ENCODE measurements at places on chromosomes 4 and X.

- no peak overlapping the region for H3K27ac ChIP-seq
- no peaks in the 10 kb centered on the region for H3K4me1 ChIP-seq
- no peak overlapping the region for H3K4me3 ChIP-seq
- DNase-seq: no peak
- peaks cover 6% of the 10 kb centered on the region for H3K36me3 ChIP-seq
Observed at GRCh38 chr4:68209003-68209402, 36.5 kb downstream of the TMPRSS11B start.

GRCh38 chrX:45794995-45795337, 594.3 kb upstream of the DIPK2B start:
- H3K27me3 ChIP-seq: no peaks in the 10 kb centered on the region
- H3K27ac ChIP-seq: peak overlapping the region; percentile 68
- H3K36me3 ChIP-seq: peaks cover 44% of the 10 kb centered on the region

- no peak overlapping the region for H3K27ac ChIP-seq
- no peak for DNase-seq
- H3K4me3 ChIP-seq: no peak overlapping the region
- no peaks in the 10 kb centered on the region for H3K4me1 ChIP-seq
Observed at GRCh38 chrX:114390251-114390796, 193.6 kb upstream of the HTR2C start.

- DNase-seq: no peak
- H3K4me1 ChIP-seq: no peaks in the 10 kb centered on the region
- H3K4me3 ChIP-seq: no peak overlapping the region
- peaks cover 7% of the 10 kb centered on the region for H3K27me3 ChIP-seq
- H3K27ac ChIP-seq: no peak overlapping the region
Observed at GRCh38 chrX:46218373-46218772, 326.8 kb downstream of the ZNF674 start.

- H3K4me1 ChIP-seq: peaks cover 28% of the 10 kb centered on the region
- no peaks in the 10 kb centered on the region for H3K27me3 ChIP-seq
- no peak overlapping the region for H3K4me3 ChIP-seq
- H3K36me3 ChIP-seq: peaks cover 51% of the 10 kb centered on the region
- H3K27ac ChIP-seq: no peak overlapping the region
Observed at GRCh38 chr4:67682266-67682665, 18.7 kb downstream of the UBA6 start.

DNA sequence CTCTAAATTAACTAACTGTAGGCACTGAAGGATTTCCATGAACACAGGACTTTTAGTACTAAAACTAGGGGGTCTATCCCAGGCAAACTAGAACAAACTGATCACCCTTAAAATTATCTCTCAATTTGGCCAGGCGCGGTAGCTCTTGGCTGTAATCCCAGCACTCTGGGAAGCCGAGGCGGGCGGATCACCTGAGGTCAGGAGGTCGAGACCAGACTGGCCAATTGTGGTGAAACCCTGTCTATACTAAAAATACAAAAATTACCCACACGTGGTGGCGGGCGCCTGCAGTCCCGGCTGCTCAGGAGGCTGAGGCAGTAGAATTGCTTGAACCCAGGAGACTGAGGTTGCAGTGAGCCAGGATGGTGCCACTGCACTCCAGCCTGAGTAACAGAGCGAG, 436.6 kb downstream of the RPA4 start:
- no peaks in the 10 kb centered on the region for H3K27me3 ChIP-seq
- no peaks in the 10 kb centered on the region for H3K36me3 ChIP-seq
- no peak overlapping the region for H3K27ac ChIP-seq
- no peak overlapping the region for H3K4me3 ChIP-seq

- no peaks in the 10 kb centered on the region for H3K36me3 ChIP-seq
- no peaks in the 10 kb centered on the region for H3K27me3 ChIP-seq
- no peak for DNase-seq
- H3K27ac ChIP-seq: no peak overlapping the region
- H3K4me3 ChIP-seq: no peak overlapping the region
Observed at GRCh38 chr4:18568600-18568999, 547.0 kb upstream of the LCORL start.

GRCh38 chrX:152343306-152343705, 107.8 kb downstream of the GABRA3 start:
- no peaks in the 10 kb centered on the region for H3K4me1 ChIP-seq
- no peaks in the 10 kb centered on the region for H3K27me3 ChIP-seq
- no peak overlapping the region for H3K4me3 ChIP-seq

DNA sequence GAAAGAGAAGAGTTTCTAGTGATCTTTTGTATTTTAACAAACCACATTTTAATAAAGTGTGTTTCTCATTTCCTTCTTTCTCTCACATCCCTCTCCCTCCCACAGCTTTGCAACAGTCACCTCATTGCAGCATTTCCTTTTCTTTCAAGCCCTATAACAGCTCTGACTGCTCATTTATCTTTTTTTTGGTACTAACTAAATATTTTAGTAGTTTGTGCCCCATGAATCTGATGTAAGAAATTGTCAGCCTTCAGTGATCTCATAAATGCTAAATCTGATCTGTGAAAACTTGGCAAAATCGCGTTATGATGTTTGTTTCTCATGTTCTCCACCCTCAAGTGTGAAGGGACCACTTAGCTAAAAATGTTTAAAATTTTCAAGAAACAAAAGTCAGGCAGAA, 258.5 kb upstream of the SLIT2 start:
- no peak overlapping the region for H3K27ac ChIP-seq
- H3K27me3 ChIP-seq: no peaks in the 10 kb centered on the region
- no peak overlapping the region for H3K4me3 ChIP-seq
- H3K4me1 ChIP-seq: no peaks in the 10 kb centered on the region

DNA sequence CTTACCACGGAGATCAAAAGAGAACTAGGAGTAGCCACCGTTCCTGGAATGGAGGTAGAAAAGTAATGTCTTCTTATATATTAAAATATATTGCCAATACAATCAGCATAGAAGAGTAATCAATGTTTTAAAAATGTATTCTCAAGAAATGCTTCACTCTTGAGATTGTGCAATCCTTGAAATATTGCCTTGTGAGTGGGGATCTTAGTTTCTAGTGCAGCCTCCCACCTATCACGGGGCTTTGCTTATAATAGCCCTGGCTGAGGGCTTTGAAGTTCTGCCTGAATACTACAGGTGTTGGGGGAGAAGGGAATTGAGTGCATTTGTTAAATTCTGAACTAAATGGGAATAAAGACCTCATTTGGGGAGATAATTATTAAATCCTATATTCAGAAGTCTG, 55.5 kb downstream of the VGLL1 start:
- no peak for DNase-seq
- peaks cover 49% of the 10 kb centered on the region for H3K4me1 ChIP-seq
- H3K27me3 ChIP-seq: no peaks in the 10 kb centered on the region
- H3K27ac ChIP-seq: peak overlapping the region; percentile 95
- peak overlapping the region; percentile 68 for H3K4me3 ChIP-seq
- no peaks in the 10 kb centered on the region for H3K36me3 ChIP-seq

GRCh38 chrX:19382555-19383145, 38.9 kb downstream of the PDHA1 start:
- no peak overlapping the region for H3K27ac ChIP-seq
- H3K27me3 ChIP-seq: peaks cover 4% of the 10 kb centered on the region
- H3K4me1 ChIP-seq: no peaks in the 10 kb centered on the region

- H3K27ac ChIP-seq: no peak overlapping the region
- no peak overlapping the region for H3K4me3 ChIP-seq
- no peak for DNase-seq
- peaks cover 32% of the 10 kb centered on the region for H3K27me3 ChIP-seq
- no peaks in the 10 kb centered on the region for H3K36me3 ChIP-seq
- H3K4me1 ChIP-seq: peaks cover 4% of the 10 kb centered on the region
Observed at GRCh38 chrX:153305972-153306371, 15.6 kb downstream of the PNMA6F start.

- H3K4me1 ChIP-seq: peaks cover 10% of the 10 kb centered on the region
- H3K27ac ChIP-seq: no peak overlapping the region
- no peak for DNase-seq
Observed at GRCh38 chrX:154074199-154074598, 23.3 kb downstream of the MECP2 start.

- peak within 1 kb of the TSS; percentile 92 for H3K4me3 ChIP-seq
- H3K36me3 ChIP-seq: no peaks in the 10 kb centered on the region
- H3K27ac ChIP-seq: peak within 1 kb of the TSS; percentile 77
- H3K4me1 ChIP-seq: peaks cover 9% of the 10 kb centered on the region
- peak; percentile 89 for DNase-seq
Observed at GRCh38 chr4:75630174-75630936, at the start of gene CDKL2. CDKL2 (minus strand) TSS chr4:75630528; CDS start chr4:75625988, 4,540 bp downstream.

DNA sequence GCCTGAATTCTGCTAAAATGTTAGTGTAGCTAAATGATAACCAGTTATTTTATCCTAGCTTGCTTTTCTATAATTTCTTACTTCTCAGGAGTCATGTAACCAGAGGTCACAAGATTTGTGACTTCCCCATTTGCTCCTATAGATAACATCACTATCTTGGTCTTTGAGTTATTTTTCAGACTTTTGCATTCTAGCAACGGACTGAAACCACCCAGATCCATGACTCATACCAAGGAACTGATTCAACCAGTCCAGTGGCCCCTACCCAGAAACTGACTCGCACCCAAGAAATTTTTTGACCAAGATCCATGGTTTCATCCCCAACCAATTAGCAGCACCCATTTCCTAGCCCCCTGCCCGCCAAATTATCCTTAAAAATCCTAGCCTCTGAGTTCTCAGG, 50.0 kb downstream of the IQCM start:
- no peaks in the 10 kb centered on the region for H3K4me1 ChIP-seq
- no peak overlapping the region for H3K27ac ChIP-seq
- H3K36me3 ChIP-seq: no peaks in the 10 kb centered on the region
- no peak overlapping the region for H3K4me3 ChIP-seq
- no peak for DNase-seq

GRCh38 chr4:176818531-176818930, 25.8 kb upstream of the VEGFC start:
- no peak overlapping the region for H3K4me3 ChIP-seq
- no peaks in the 10 kb centered on the region for H3K27me3 ChIP-seq
- H3K27ac ChIP-seq: no peak overlapping the region
- no peaks in the 10 kb centered on the region for H3K4me1 ChIP-seq
- no peak for DNase-seq

- no peak overlapping the region for H3K4me3 ChIP-seq
- peaks cover 10% of the 10 kb centered on the region for H3K27me3 ChIP-seq
- DNase-seq: no peak
- H3K4me1 ChIP-seq: no peaks in the 10 kb centered on the region
- H3K36me3 ChIP-seq: no peaks in the 10 kb centered on the region
Observed at GRCh38 chr4:79575709-79576428, 167.8 kb upstream of the GK2 start.

- DNase-seq: no peak
- H3K4me1 ChIP-seq: no peaks in the 10 kb centered on the region
Observed at GRCh38 chrX:119622356-119623232, 16.4 kb upstream of the NKRF start.

GRCh38 chr4:12053966-12054365, 625.3 kb upstream of the HS3ST1 start:
- no peaks in the 10 kb centered on the region for H3K36me3 ChIP-seq
- no peaks in the 10 kb centered on the region for H3K27me3 ChIP-seq
- no peak overlapping the region for H3K4me3 ChIP-seq
- no peak overlapping the region for H3K27ac ChIP-seq
- no peaks in the 10 kb centered on the region for H3K4me1 ChIP-seq

DNA sequence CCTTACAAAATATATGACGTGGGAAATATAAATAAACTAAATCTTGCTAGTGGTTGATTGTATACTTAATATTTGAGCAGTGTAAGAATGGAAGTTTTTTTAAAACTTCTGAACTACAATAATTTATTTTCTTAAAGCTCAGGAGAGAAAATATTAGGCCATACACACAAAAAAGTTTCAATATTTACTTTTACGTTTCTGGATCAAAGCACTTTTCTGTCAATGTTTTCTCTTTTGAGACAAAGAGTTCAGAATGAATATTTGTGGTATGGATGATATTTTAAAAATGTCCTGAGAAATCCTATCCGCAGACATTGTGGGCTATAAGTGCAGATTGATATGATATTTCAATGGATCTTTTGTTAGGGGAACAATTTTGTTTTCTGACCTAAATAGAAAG, 109.9 kb downstream of the TLL1 start:
- no peak for DNase-seq
- H3K4me1 ChIP-seq: no peaks in the 10 kb centered on the region
- H3K4me3 ChIP-seq: no peak overlapping the region
- H3K27ac ChIP-seq: no peak overlapping the region
- no peaks in the 10 kb centered on the region for H3K27me3 ChIP-seq

- H3K4me1 ChIP-seq: no peaks in the 10 kb centered on the region
- H3K27ac ChIP-seq: no peak overlapping the region
- no peak overlapping the region for H3K4me3 ChIP-seq
- no peaks in the 10 kb centered on the region for H3K27me3 ChIP-seq
- no peaks in the 10 kb centered on the region for H3K36me3 ChIP-seq
Observed at GRCh38 chr4:138003248-138003647, 238.9 kb downstream of the SLC7A11 start.

GRCh38 chr4:14431155-14432134, 570.8 kb upstream of the CPEB2 start:
- no peak for DNase-seq
- H3K4me1 ChIP-seq: no peaks in the 10 kb centered on the region
- H3K4me3 ChIP-seq: no peak overlapping the region
- H3K27me3 ChIP-seq: no peaks in the 10 kb centered on the region

- DNase-seq: no peak
- H3K27ac ChIP-seq: no peak overlapping the region
- no peak overlapping the region for H3K4me3 ChIP-seq
- peaks cover 4% of the 10 kb centered on the region for H3K27me3 ChIP-seq
Observed at GRCh38 chrX:24228596-24228995, 79.1 kb downstream of the ZFX start.

DNA sequence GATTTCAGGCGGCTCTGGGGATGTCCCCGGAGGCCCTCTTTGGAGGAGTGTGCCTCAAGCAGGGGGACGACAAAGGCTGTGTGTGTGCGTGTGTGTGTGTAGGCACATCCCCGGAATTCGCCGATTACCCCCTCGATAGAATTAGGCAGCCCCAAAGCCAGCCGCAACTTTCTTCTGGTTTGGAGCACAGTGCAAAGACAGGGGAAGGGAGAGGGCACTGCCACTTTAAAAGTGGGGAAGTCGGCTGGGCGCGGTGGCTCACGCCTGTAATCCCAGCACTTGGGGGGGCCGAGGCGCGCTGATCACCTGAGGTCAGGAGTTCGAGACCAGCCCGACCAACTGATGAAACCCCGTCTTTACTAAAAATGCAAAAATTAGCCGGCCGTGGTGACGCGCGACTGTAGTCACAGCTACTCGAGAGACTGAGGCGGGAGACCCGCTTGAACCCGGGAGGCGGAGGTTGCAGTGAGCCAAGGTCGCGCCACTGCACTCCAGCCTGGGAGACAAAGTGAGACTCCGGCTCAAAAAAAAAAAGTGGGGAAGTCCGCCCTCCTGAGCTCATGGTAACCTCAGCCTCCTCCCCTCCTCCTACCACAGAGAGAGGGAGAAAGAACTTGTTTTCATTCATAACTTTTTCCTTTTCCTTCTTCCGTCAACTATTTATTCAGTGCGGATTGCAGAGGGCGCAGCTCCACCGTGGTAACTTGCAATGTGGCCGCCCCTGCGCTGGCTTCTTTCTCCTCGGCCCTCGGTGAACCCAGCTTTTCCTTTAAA, 2.4 kb downstream of the SPRY1 start:
- peak overlapping the region; percentile 91 for H3K4me3 ChIP-seq
- H3K27ac ChIP-seq: peak overlapping the region; percentile 92
- H3K4me1 ChIP-seq: peaks cover 35% of the 10 kb centered on the region
- DNase-seq: peak; percentile 72
- peaks cover 12% of the 10 kb centered on the region for H3K27me3 ChIP-seq
